Left lung (tissue), 14 donors: ENCODE measurements at places on chromosomes 5 and 9. TPM values are rescaled to one million over a fixed set of nuclear protein-coding genes. Genes with fewer than 3 reads are reported as not detected.

Gene MEGF10
- total RNA-seq, result 0.17 TPM

Gene MAMDC2
- 19.4 TPM for total RNA-seq

Gene ARL14EPL
- total RNA-seq, result not detected

Gene TMOD1
- total RNA-seq, result 2.5 TPM

Gene ZDHHC11
- total RNA-seq, result 14.6 TPM

Gene ZNF169
- total RNA-seq, result 4.1 TPM

Gene KIF4B
- total RNA-seq, result not detected

Gene KIF24
- total RNA-seq, result 2.4 TPM

Gene SLC2A6
- total RNA-seq, result 22.4 TPM

Gene GLRA1
- not detected for total RNA-seq

Gene GPX8
- total RNA-seq, result 28.0 TPM

- H3K27me3 ChIP-seq, result no peaks in the 10 kb centered on the region
- H3K4me1 ChIP-seq, result no peaks in the 10 kb centered on the region
- no peak overlapping the region for H3K27ac ChIP-seq
- no peaks in the 10 kb centered on the region for H3K36me3 ChIP-seq
- H3K4me3 ChIP-seq, result no peak overlapping the region
- DNase-seq, result no peak
Measured at GRCh38 chr5:27275345-27275744, 237.0 kb upstream of the CDH9 start.

DNA sequence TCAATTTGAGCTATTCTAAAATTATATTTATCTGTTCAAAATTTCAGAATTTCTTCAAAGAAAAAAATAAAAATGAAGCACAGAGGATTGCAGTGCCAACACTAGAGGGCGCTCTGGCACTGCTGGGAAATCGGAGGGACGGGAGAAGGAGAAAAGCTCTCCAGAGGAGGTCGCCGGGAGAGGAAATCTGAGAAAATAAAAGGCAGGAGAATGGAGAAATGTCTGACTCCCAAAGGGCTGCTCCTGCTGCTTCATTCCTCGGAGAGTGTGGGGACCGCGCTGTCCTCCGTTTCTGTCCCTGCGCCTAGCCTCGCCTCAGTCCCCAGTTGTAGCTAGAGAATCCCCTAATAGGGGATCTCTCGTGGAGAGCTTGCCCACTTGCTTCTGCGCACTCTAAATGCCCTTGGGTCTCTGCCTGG, 40.0 kb upstream of the ARSB start:
- H3K4me1 ChIP-seq, result no peaks in the 10 kb centered on the region
- no peaks in the 10 kb centered on the region for H3K36me3 ChIP-seq
- no peaks in the 10 kb centered on the region for H3K27me3 ChIP-seq
- peak; percentile 84 for DNase-seq
- no peak overlapping the region for H3K4me3 ChIP-seq
- H3K27ac ChIP-seq, result no peak overlapping the region

- peaks cover 12% of the 10 kb centered on the region for H3K36me3 ChIP-seq
- H3K27me3 ChIP-seq, result no peaks in the 10 kb centered on the region
- DNase-seq, result peak; percentile 38
- peak within 1 kb of the TSS; percentile 92 for H3K27ac ChIP-seq
Measured at GRCh38 chr5:150412319-150413175, at the start of gene CD74. CD74 (minus strand) TSS chr5:150412910; CDS start chr5:150412749, 161 bp downstream.

GRCh38 chr5:165035520-165035919, 1530.1 kb downstream of the MAT2B start:
- no peaks in the 10 kb centered on the region for H3K4me1 ChIP-seq
- H3K27ac ChIP-seq, result no peak overlapping the region
- H3K27me3 ChIP-seq, result no peaks in the 10 kb centered on the region
- no peaks in the 10 kb centered on the region for H3K36me3 ChIP-seq
- no peak for DNase-seq
- H3K4me3 ChIP-seq, result no peak overlapping the region

- no peak overlapping the region for H3K27ac ChIP-seq
- no peak for DNase-seq
Measured at GRCh38 chr9:21543187-21543586, 61.1 kb upstream of the IFNE start.

DNA sequence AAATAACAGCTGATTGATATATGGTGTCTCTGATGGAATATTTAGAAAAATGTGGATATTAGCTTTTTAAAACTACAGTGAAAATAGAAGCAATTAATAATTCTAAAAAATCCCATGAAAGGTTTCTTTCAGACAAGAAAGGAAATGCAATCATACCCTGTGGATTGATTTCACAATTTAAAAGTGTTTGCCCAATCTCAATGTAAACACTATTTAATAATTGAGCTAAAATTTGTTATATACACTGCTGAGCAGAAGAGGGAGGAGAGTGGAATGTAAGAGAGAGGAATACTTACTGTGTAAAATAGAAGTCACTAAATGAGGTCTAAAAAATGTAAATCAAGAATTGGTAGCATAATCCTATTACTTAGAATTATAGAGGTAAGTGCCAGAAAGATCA, 76.9 kb downstream of the FEM1C start:
- DNase-seq, result no peak
- H3K36me3 ChIP-seq, result no peaks in the 10 kb centered on the region
- no peaks in the 10 kb centered on the region for H3K27me3 ChIP-seq

- H3K27ac ChIP-seq, result no peak overlapping the region
- H3K4me1 ChIP-seq, result no peaks in the 10 kb centered on the region
- no peaks in the 10 kb centered on the region for H3K27me3 ChIP-seq
- H3K36me3 ChIP-seq, result no peaks in the 10 kb centered on the region
- H3K4me3 ChIP-seq, result no peak overlapping the region
- DNase-seq, result no peak
Measured at GRCh38 chr9:76744336-76744735, 19.9 kb upstream of the PCA3 start.

DNA sequence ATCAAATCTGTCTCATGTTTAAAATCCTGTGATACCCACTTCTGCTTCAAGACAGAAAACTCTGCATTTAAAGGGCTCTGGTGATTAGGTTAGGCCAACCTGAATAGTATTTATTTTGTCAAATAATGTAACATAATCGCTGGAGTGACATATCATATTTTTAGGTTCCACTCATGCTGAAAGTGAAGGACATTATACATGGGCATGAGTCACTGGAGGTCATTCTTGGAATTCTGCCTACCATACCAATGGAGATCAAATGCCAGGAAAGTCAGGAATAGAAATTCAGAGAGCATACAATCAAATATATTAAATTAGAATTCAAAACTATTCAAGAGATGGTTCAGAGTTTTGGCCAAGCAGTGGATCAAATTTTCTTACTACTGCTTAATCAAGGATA, 97.1 kb upstream of the PRSS3 start:
- no peak overlapping the region for H3K4me3 ChIP-seq
- no peaks in the 10 kb centered on the region for H3K36me3 ChIP-seq
- H3K27ac ChIP-seq, result no peak overlapping the region
- H3K4me1 ChIP-seq, result no peaks in the 10 kb centered on the region

GRCh38 chr5:82396396-82396795, 118.2 kb upstream of the RPS23 start:
- no peaks in the 10 kb centered on the region for H3K27me3 ChIP-seq
- peak overlapping the region; percentile 41 for H3K27ac ChIP-seq
- H3K4me1 ChIP-seq, result no peaks in the 10 kb centered on the region
- H3K36me3 ChIP-seq, result no peaks in the 10 kb centered on the region
- no peak for DNase-seq
- no peak overlapping the region for H3K4me3 ChIP-seq

DNA sequence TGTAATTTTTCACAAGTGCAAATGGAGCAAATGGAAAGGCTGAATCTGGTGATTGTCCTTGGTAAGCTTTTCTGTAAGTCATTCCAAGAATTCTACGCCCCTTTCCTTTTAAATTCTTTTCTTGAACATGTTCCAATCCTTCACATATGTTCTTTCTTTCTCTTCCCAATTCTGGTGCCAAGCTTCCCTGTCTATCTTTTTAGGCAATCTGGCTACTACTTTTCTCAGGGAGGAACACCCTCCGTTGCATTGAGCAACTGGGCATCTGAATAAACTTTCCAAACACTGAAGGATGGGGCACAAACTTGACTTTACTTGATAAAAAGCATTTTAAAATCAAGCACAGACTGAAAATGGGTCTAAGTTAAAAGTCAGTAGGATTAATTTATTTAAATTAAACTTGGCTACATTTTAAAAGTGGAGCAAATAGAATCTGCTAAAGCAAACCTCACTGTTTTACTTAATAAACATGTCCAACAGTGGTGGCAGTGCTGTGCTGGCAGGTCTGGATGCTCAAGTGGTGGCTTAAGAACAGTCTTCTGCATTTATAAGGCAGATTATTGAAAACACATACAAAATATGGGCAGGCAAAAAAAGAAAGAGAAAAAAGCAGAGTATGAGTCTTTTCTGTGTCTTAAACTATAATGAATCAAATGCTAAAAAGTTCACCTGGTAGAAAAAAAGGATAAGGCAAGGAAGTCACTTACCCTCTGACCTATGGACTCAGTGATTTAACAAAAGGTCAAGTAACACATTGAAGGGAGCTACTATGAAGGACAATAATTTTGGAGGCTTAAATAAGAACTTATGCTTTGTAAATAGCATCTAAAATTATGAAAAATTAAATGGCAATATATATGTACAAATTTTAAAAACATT, 5.4 kb downstream of the ELL2 start:
- peak overlapping the region; percentile 37 for H3K27ac ChIP-seq
- peaks cover 54% of the 10 kb centered on the region for H3K4me1 ChIP-seq
- no peaks in the 10 kb centered on the region for H3K27me3 ChIP-seq
- H3K4me3 ChIP-seq, result peak overlapping the region; percentile 9
- H3K36me3 ChIP-seq, result no peaks in the 10 kb centered on the region

DNA sequence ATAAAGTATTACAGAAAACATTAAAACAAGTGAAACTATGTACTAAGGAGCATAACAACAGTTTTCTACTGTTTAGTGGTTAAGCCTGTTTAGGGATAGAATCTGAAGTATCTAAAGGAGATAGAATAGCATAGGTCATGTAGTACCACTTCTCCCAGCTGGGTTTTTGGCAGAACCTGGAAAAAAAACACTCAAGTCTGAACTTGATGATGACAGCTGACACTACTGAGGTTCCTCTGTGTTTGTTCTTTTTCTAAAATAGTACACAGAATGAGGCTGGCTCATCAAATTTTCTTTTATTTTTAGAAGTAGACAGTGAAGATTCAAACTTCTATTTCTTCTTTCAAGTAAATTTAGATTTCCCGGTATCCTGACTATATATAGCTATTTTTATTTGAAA, 203.8 kb upstream of the ACO1 start:
- H3K4me1 ChIP-seq, result no peaks in the 10 kb centered on the region
- DNase-seq, result no peak
- no peaks in the 10 kb centered on the region for H3K27me3 ChIP-seq
- H3K27ac ChIP-seq, result no peak overlapping the region
- H3K36me3 ChIP-seq, result no peaks in the 10 kb centered on the region

GRCh38 chr9:69376651-69377050, 51.6 kb downstream of the ENTREP1 start:
- peak; percentile 72 for DNase-seq
- H3K4me1 ChIP-seq, result no peaks in the 10 kb centered on the region
- no peak overlapping the region for H3K27ac ChIP-seq
- no peaks in the 10 kb centered on the region for H3K36me3 ChIP-seq
- H3K27me3 ChIP-seq, result no peaks in the 10 kb centered on the region

GRCh38 chr5:89081360-89081759, 198.4 kb upstream of the MEF2C start:
- H3K27me3 ChIP-seq, result no peaks in the 10 kb centered on the region
- no peaks in the 10 kb centered on the region for H3K36me3 ChIP-seq

DNA sequence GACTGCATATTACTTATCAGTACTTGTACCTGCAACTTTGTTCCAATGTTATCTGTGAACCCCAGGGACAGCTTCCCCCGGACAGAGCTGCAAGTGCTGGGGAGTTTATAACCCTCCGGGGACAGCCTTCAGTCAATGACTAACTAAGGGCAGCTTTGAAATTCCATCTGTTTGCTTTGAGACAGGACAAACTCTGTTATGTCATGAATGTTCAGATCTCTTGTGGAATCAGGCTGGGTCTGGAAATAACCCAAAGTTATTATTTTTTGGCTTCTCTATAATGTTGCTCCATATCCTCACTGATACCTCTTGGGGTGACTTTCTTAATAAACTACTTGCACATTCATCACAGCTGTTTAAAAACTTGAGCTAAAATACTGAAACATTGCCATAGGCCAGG, 617.5 kb upstream of the TLE4 start:
- peak; percentile 33 for DNase-seq
- H3K36me3 ChIP-seq, result no peaks in the 10 kb centered on the region
- no peaks in the 10 kb centered on the region for H3K4me1 ChIP-seq
- H3K27me3 ChIP-seq, result no peaks in the 10 kb centered on the region
- H3K4me3 ChIP-seq, result no peak overlapping the region

DNA sequence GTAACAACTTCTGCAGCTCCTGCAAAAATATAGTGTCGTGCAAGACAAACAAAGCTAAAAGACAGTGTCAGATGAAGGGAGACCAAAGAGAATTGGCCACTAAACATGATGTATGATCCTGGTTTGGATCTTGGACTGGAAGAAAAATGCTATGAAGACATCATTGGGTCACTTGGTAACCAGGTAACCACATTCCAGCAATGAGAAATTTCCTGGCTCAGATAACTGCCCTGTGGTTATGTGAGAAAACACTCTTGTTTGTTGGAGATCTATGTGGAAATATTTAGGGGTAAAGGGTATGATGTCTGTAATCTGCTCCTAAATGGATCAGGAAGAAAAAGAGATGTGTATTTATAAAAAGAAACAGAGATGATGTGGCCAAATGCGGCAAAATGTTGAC, 45.5 kb upstream of the ANKRD33B start:
- no peaks in the 10 kb centered on the region for H3K4me1 ChIP-seq
- H3K27ac ChIP-seq, result no peak overlapping the region
- H3K4me3 ChIP-seq, result no peak overlapping the region
- H3K36me3 ChIP-seq, result no peaks in the 10 kb centered on the region
- DNase-seq, result no peak

DNA sequence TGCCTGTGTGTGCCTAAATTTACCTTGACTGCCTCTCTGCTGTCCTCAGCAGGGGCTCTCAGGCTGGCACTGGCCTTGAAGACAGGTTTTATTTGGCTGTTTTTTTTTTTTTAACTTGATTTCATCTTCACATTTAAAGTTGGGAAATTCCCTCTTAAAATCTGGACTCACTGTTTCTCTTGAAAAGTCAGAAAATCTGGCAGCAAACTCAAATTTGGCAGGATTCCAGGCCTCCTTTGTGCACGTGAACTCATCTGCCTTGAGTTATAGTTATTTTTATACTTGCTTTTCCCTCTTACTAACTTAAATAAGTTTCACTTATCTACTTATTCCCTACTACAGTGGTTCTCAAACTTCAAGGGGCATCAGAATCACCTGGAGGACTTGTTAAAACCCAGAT, 118.4 kb upstream of the MAP3K1 start:
- DNase-seq, result no peak
- no peaks in the 10 kb centered on the region for H3K4me1 ChIP-seq
- no peak overlapping the region for H3K27ac ChIP-seq
- no peaks in the 10 kb centered on the region for H3K36me3 ChIP-seq
- H3K27me3 ChIP-seq, result no peaks in the 10 kb centered on the region

GRCh38 chr5:149130121-149130914, 11.0 kb upstream of the ABLIM3 start:
- H3K36me3 ChIP-seq, result no peaks in the 10 kb centered on the region
- H3K4me1 ChIP-seq, result peaks cover 24% of the 10 kb centered on the region
- H3K27ac ChIP-seq, result no peak overlapping the region
- no peaks in the 10 kb centered on the region for H3K27me3 ChIP-seq
- no peak overlapping the region for H3K4me3 ChIP-seq
- DNase-seq, result no peak
